Panc1 (cell line): ENCODE measurements at places on chromosomes 3 and 15. TPM values are rescaled to one million over a fixed set of nuclear protein-coding genes. Genes with fewer than 3 reads are reported as not detected.

DNA sequence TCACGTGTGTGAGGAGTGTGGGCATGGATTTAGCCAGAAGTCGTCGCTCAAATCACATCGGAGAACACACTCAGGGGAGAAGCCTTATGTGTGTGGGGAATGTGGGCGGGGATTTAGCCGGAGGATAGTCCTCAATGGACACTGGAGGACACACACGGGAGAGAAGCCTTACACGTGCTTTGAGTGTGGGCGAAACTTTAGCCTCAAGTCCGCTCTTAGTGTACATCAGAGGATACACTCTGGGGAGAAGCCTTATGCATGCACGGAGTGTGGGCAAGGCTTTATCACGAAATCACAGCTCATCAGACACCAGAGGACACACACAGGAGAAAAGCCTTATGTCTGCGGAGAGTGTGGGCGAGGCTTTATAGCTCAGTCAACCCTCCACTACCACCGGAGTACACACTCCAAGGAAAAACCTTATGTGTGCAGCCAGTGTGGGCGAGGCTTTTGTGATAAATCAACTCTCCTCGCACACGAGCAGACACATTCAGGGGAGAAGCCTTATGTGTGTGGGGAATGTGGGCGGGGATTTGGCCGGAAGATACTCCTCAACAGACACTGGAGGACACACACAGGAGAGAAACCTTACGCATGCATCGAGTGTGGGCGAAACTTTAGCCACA is 28.1 kb downstream of the ZNF589 start:
- DNase-seq, result no peak

GRCh38 chr3:5191555-5192304 is 4.2 kb downstream of the EDEM1 start:
- no peak for DNase-seq

- no peak for DNase-seq
These were observed 13.2 kb downstream of the GHRL start for GRCh38 chr3:10279384-10280176.

DNA sequence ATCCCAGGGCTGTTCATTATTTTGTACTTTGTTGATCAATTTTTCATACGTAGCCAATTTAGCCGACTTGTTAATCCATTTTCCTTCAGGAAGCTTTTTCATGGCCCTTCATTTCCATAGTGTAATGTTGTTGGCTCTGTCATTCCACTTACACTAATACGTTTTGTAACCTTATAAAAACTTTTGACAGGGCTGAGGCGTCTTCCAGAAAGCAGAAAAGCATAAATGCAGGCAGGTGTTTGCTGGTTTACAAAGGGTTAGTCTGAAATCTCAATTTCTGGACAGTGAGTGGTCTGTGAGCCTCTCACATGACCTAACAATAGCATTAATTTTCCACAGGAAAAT is 444.0 kb downstream of the OTOL1 start:
- no peak for DNase-seq

- DNase-seq, result no peak
These were observed 111.6 kb downstream of the TIGIT start for GRCh38 chr3:114405202-114405990.

- no peak for DNase-seq
These were observed 89.5 kb upstream of the ATP2B2 start for GRCh38 chr3:10594915-10595314.

DNA sequence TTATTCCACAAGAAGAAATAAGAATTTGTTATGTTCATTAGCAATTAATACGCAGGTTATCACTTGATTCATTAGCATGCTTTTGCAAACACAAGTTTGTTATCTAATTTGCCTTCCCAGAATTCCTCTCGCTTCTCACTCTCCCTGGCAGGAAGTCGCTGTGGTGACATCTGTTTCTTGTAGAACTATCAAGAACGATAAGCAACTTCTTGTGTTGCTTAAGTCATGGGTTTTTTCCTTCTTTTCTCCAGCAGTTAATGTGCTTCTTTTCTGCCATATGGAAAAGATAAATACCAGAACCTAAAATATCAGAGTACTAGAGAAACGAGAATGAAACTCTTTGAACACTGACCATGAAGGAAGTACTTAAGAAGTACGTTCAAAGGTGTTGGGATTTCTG is 99.8 kb upstream of the CHMP2B start:
- no peak for DNase-seq

DNA sequence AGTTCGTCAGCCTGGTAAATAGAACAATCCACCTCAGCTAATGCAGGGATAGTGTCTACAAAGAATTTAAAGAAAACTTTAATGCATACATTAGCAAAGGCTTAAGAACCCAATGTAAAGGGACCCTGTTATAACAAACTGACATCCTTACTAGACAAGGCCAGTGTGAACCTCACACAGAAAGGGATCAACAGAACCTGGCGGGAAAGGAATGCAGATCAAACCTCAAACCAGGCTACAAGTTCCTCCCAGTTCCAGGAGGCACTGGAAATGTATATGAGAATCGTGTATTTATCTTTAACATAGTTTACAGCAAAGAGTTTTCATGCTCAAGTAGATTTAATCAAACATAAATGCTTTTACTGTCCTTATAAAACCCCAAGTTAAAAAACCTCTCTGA is 37.6 kb upstream of the ATP11B start:
- no peak for DNase-seq

DNA sequence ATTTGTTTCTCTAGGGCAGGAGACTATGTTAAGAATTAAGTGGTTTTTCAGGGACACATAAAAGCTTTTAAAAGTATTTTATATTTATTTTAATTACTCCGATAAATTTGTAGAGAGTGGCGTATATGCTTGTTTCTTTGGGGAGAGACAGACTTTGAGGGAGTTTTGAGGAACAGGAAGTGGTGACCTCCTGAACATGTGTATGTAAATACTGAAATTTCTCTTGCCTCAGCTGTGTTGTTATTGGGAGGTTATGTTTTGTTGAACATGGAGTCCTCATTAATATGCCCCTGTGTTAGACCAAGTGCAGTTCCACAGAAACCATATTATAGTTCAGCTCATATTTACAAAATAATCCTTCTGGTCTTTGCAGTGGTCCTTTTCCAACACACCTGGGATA is 41.8 kb upstream of the UTS2B start:
- no peak for DNase-seq

- no peak for DNase-seq
These were observed 36.6 kb upstream of the ALDH1A3 start for GRCh38 chr15:100842756-100843730.

- DNase-seq, result no peak
These were observed 52.1 kb downstream of the TM2D3 start for GRCh38 chr15:101600035-101600434.

- DNase-seq, result no peak
These were observed 299.2 kb downstream of the CNTN3 start for GRCh38 chr3:74315291-74315690.

GRCh38 chr3:109679664-109680063 is 342.3 kb upstream of the DPPA4 start:
- no peak for DNase-seq

DNA sequence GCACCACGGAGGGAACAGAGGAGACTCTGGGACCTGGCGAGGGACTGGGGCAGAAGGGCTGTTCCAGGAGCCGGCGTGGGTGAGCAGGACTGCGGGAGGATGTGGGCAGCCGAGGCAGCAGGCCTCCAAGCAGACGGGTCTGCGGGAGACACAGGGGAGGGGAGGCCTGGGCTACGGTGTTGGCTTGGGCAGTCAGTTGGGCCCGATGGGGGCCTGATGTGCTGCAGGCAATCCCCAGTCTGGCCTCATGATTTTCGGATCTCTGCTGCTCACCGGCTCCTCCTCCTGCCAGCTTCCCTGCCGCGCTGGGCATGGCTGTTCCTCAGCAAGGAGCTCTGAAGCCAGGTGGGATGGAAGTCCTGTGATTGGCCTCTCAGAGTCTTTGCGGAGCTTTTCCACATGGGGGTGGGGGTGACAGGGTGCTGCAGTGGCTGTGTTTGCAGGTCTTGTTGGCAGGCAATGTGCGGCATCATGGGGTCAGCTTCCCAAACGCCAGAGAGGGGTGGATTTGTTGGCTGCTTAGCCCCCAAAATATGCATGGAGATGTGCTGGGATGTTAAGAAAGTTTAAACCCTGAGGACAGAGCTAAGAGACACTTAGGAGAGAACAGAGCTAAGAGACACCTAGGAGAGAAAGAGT is 19.3 kb downstream of the MINAR1 start:
- no peak for DNase-seq

NUP210 gene
- 36.8 TPM for total RNA-seq

RARB gene
- not detected for total RNA-seq

PAK6 gene
- 6.3 TPM for total RNA-seq

CLDN1 gene
- 30.9 TPM for total RNA-seq

HTD2 gene
- total RNA-seq, result 7.9 TPM
